Mucosa of gallbladder (tissue), 1 donor: ENCODE measurements at places on chromosomes 1 and 21. TPM values are rescaled to one million over a fixed set of nuclear protein-coding genes. Genes with fewer than 3 reads are reported as not detected.

- no peak for DNase-seq
These were observed 62.3 kb downstream of the COL18A1 start for GRCh38 chr21:45467221-45467779.

GRCh38 chr1:205068001-205068400 is 16.3 kb downstream of the TMEM81 start:
- no peak for DNase-seq

- DNase-seq: no peak
These were observed 11.1 kb downstream of the NOS1AP start for GRCh38 chr1:162080472-162081015.

DNA sequence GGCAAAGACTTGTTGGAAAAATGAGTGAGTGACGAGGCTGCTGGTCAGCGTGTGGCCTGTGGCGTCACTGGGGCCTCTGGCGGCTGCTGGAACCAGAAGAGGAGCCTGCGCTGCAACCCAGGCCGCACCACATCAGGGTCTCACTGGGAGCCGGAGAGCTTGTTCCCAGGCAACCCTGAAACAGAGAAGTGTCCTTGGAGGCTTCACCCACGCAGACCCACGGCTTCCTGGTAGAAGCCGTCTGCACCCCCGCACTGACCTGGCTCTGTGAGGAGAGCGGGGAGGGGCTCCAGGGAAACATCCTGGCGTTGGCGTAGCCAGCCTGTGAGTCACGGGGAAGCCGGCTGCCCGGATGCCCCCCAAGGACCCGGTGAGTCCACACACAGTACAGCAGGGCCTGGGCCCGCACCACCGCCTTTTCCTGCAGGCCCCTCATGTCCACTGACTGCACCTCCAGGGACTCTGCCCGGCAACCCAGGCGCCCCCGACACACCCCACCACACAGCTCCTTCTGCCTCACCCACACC is 57.4 kb downstream of the COL6A1 start:
- DNase-seq: no peak

DNA sequence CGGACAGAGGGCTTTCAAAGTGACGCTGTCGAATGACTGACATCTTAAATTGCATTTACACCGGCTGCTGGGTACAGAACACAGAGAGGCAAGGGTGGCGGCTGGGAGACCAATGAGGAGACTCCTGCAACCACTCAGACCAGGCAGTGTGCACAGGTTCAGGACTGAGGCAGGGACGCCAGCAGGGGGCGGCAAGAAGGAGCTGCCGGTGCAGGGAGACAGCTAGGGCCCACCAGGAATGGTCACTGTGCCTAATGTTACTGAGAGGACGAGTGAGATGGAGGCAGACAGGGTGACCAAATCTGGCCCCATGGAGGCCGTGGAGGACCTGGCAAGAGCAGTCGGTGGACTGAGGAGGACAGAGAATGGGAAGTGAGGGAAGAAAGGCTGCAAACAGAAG is 23.5 kb downstream of the GLIS1 start:
- DNase-seq: no peak

The PDE4B gene
- total RNA-seq: 5.2 TPM

DNA sequence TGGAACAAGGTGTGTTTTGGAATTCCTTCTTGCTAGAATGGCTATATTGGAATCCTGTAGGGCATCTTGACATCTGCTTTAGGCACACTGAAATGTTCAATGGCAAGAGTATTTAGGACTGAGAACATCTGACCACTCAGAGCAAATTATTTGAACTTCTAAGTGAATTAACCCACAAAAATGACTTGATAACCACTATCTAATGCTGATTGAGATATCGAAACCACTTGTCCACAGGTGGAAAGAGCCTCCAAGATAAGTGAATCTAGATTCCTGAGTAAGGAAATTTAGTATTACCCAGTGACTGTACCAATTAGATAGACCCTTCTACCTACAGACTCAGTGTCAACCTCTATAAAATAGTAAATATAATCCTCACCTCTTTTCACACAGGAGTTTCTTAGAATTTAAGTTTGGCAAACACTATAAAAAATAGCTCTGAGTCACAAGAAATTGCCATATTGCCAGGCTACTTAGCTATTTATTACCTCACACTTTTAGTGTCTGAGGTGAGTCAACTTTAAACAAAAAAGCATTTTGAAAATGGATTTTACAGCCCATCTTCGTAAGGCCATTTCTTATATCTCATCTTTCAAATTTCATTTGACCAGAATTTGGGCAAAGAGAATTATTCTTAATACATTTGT is 421.8 kb downstream of the PTBP2 start:
- DNase-seq: no peak

GRCh38 chr1:30184393-30185141 is 538.8 kb downstream of the MATN1 start:
- no peak for DNase-seq

DNA sequence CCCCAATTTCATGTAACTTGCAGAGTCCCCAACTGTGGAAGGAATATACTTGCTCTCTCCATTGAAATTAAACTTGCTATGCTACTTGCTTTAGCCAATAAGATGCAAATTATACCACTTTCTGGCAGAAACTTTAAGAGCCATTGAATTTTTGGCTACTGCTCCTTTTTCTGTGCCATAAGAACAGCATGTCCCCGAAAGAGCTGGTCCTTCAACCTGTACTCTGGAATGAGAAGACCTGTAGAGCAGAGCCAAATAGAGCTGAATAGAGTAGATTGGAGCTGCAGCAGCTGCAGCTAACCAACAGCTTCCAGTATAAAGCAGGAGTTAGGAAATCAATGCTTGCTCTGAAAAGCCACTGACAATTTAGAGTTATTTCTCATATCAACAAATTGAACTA is 472.3 kb upstream of the B3GALT2 start:
- DNase-seq: no peak

The VHLL gene
- not detected for total RNA-seq

GRCh38 chr1:19204446-19205266 is 5.4 kb downstream of the UBR4 start:
- no peak for DNase-seq

The TCHHL1 gene
- not detected for total RNA-seq

DNA sequence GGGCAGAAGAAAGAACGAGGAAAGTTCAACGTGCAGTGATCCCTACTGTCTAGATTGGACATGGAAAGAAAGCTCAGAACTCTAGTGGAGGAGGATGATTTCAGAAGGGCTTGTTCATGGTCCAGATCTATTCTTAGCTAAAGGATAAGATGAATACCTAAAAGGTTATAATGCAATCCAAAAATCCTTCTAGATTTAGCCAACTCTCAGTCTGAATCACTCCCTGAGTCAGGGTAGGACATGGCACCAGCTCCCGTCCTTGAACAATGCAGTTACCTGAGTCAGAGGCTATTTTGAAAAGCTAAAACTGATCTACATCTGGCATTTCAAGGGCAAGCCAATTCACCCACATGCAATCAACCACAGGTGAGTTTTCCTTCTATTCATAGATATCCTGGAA is 38.8 kb upstream of the HIVEP3 start:
- DNase-seq: no peak
